ENCODE measurements at places on chromosomes 12 and 14.

- no peak for DNase-seq
Measured at GRCh38 chr12:6307529-6307928, 3.0 kb upstream of the PLEKHG6 start.

GRCh38 chr14:70027785-70028428 lies 148.7 kb downstream of the SMOC1 start:
- peak; percentile 65 for DNase-seq

DNA sequence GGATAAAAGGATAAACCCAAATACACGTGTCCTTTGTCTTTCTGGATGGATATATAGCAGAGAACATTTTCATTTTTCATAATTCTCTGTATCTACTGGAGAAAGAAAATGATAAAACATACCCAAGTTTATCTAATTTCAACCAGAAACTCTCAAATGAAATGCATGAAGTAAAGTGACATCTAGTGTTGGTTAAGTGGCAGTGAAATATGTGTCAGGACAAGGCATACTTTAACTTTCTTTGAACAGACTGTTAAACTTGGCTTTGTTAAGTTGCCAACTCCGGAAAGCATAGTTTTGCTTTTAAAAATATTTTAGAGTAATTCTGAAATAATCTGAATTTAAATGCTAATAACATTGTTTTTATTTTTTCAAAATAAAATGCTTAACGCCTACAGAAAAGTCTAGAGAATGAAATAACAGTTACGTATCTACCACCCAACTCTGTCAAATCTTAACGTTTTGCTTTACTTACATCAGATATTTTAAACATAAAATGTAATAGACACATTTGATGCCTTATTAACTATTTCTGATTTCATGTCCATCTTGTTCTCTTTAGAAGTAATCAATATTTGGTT lies 25.2 kb upstream of the NTN4 start:
- DNase-seq: no peak

DNA sequence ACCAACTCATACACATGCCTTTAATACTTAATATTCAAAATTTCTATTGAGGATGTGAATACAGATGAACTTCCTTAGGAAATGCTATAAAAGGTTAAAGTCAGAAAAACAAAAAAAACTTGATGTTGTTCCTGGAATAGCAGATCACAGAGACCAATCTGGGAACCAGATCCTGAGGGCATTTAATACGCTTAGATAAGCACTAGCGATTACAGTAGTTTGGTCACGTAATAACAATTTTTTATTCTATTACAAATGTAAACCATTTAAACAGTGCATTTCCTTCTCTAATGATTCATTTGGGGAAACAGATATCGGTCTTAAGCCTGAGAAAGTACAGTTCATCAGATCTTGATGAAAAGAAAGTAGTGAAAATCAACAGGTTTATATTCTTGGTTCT lies 30.8 kb upstream of the ABCC9 start:
- DNase-seq: no peak

GRCh38 chr12:124531281-124531745 lies 36.1 kb downstream of the NCOR2 start:
- DNase-seq: no peak

- DNase-seq: peak; percentile 54
Measured at GRCh38 chr14:106564058-106564643, 1037.8 kb downstream of the TMEM121 start.

- DNase-seq: no peak
Measured at GRCh38 chr12:42873401-42873800, 283.9 kb upstream of the PRICKLE1 start.

GRCh38 chr14:72906879-72907278 lies 13.0 kb upstream of the DPF3 start:
- DNase-seq: no peak

GRCh38 chr14:54651649-54652048 lies 84.7 kb downstream of the SAMD4A start:
- no peak for DNase-seq

- DNase-seq: no peak
Measured at GRCh38 chr14:96143906-96144305, 60.7 kb upstream of the BDKRB2 start.

- DNase-seq: no peak
Measured at GRCh38 chr12:52871291-52872039, 22.7 kb upstream of the KRT78 start.

DNA sequence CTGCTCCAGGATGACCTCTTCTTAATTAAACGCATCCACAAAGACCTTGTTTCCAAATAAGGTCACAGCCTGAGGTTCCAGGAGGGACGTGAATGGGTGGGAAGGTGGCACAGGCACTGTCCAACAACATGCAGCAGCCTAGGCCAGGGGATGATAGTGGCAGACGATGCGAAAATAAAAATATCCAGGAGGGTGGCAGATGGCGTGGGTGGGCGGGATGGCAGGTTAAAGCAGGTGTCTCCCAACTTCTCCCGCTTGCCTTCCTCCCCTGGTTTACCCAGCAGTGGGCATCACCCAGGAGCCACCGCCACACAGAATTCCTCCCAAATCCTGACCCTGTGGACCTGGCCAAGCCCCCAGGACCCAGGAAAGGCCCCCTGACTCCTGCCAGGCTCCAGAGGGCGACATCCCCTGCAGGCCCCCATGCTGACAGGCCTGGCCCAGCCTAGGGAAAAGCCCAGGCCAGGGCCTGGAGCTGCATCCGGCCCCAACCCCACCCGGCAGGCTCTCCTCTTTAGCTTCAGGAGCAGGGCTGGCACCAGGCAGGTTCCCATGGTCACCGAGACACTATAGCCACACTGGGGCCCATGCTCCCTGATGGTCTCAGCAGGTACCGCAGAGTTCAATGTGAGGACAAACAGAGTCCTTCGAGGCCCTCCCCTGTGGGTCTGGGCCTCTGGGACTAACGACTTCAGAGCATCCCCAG lies 9.7 kb downstream of the NCOR2 start:
- no peak for DNase-seq

DNA sequence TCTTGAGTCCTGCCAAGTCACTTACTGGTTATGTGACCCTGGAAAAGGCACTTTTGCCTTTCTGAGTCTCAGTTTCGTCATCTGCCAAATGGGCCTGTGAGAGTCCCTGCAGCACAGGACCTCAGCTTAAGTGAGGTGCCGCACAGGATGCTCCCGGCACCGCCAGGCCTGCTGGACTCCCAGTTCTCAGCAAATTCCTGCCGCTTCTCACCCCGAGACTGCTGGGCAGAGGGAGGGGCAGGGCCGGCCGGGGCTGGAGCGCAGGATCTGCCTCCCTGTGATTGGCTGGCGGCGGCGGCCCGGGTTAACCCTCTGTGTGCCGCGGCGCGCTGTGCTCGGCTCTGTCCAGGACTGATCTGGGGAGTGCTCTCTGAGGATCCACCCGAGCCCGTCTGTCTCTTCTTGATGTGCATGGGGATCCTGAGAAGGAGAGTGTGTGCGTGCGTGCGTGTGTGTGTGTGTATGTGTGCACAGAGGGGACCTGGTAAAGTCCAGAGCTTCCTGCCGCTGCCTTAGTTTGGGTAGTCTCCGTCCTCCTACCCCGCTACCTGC lies 8.6 kb downstream of the SETD1B start:
- peak; percentile 42 for DNase-seq

DNA sequence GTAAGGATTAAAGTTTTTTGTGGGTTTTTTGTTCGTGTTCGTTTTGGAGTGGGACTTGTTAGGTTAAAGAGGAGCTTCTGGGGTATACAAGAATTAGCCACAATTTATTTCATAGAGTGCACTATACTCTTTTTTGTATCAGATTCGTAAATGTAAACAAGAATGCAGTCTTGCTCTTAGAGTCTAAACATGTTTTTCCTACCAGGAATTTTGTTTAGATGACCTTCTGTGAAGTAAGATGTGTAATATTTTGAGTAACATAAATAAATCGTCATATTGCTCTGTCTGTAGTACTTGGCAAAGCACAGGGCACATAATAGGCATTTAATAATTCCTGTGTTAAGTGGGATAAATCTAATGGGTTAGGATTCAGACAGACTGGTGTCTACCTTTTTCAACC lies 9.6 kb downstream of the CNOT2 start:
- DNase-seq: no peak

GRCh38 chr14:59882957-59883356 lies 12.4 kb upstream of the RTN1 start:
- no peak for DNase-seq

DNA sequence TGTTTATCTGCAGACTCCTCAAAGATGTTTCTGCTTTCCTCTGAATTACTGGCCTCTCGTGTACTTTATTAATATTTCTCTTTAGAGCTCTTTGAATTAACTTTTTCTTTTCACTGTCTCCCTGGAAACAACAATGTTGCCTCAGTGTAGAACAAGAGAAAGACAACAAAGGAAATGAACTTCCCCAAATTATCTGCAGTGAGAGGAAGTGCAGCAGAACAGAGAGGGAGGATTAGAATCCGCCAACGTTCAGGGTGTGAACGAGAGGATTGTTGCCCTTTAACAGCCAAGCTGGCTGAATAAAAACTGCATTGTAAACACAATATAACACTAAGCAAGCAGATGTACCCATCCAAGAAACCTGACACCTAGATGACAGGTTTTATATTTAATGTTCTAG lies 375.9 kb downstream of the GALC start:
- no peak for DNase-seq

GRCh38 chr12:3538466-3539030 lies 47.5 kb downstream of the PRMT8 start:
- DNase-seq: no peak

- no peak for DNase-seq
Measured at GRCh38 chr12:96091833-96092232, 56.4 kb upstream of the LTA4H start.

GRCh38 chr12:10563966-10564365 lies 49.4 kb downstream of the MAGOHB start:
- no peak for DNase-seq

DNA sequence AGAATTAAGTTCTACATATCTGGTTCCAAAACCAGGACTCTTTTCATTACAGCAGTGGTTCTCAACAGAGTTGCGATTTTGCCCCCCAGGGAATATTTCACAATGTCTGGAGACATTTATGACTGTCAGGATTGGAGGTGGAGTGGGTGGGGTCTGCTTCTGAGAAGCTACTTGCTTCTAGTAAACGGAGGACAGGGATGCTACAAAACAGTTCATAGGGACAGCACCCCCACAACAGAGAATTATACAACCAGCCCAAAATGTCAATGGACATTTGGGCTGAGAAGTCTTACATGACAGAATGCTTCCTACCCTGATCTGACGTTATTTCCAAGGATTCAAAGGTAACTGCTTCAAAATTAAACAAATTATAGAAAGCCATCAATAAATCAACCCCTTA lies 739 bp upstream of the SPATA7 start:
- DNase-seq: no peak

DNA sequence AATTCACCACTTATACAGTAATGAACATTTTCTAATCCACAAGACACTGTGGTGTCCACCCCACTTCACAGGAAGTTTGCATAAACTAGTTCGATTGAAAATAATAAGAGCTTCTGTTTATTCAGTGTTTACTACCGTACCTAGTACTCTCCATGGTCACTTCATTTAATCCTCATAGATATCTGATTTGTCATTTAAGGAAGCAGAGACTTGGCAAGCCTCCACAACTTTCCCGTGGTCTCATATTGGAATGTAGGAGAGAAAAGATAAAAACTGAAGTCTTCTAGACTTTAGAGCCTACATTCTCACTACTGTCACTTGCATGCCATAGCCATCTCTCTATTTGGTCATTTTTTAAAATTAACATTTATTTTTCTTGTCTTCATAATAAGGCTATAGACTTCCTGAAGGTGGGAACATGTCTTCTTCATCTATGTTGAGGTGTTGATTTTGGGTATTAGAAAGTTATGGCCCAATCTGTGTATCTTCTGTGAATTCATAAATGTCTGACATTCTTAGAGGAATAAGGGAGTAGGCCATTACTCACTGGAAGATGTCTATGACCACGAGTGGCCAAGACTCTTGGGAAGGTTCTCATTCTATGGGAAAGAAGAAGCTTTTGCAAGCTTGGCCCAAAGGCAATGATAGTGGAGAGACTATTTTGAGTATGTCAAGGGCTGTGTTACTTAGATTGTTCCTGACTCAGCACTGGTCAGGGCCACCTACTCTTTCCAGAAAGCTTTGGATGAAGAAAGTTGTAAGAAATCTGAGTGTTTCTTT lies 423.7 kb downstream of the LRIG3 start:
- no peak for DNase-seq

DNA sequence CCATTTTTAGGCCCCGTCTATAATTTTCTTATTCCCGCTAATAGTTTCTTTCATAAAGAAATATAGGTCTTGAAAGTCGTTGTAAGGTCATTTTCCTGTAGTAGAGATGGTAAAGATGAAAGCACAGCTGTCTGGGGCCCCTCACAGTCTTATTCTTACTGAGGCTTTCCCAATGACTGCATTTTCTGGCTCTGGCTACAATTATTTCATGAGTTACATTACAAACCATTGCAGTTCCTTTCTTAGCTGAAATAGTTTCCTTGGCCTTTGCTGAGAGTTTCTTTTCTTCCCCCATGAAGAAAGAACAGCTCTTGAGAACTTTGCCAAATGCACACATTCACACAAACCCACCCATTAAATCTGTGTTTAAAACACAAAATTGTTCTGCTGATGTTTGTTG lies 113.0 kb downstream of the DYRK2 start:
- DNase-seq: no peak

DNA sequence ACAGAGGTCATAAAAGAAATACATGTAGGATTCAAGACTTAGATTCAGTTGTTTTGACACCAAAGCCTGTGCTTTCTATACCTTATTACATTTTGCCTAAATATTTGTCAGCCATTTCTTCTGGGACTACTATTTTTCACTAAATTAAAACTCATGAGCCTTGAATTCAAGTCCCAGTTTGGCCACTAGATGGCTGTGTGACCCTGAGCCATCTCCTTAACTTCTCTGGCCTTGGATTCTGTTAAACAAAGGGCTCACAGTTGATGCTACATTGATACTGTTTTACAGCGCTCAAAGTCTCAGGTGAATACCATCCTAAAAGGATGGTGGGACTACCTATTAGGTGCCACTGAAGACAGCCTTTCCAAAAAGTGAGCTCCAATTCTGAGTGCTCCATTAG lies 39.6 kb upstream of the CCDC198 start:
- DNase-seq: no peak

DNA sequence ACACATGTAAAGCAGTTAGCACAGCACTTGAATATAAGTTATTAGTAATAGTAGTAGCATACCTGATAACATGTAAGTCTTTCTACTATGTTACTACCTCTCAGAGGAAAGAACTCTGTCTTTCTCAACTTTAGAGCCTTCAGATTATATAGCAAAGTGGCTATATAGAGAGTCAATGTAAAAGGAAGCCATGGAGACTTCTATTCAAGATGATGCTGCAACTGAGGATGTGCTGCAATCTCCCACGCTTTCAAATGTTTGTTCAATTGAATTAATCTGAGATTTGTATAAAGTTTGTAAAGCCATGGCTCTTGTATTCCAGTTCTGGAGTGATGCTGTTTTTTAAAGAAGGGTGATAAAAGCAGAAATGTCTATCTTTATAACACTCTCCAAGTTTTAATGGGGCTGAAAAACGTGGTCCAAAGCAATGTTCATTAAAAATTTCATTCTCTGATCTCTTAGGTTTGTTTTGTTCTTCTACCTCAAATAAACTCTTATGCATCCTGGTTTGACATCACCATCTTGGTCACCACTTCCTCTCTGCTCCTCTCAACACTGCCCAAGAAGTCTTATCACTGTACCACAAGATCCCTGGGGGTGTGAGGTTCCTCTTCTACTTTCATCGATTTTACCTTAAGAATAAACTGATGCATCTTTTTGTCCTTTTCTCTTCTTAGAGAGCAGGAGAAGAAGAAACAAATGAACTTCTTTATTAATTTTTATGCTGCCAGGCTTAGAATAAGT lies 40.6 kb downstream of the C12orf42 start:
- DNase-seq: no peak

- no peak for DNase-seq
Measured at GRCh38 chr14:106547735-106548434, 1021.5 kb downstream of the TMEM121 start.

GRCh38 chr14:24377657-24378056 lies 9.7 kb downstream of the NFATC4 start:
- DNase-seq: no peak

Measured in stimulated activated CD4-positive, alpha-beta T cell treated with anti-CD3 and anti-CD28 coated beads, Interleukin-4, amount 100 ng/mL, for 4 hours (primary cell).